Hepatic stellate cell (primary cell): ENCODE measurements at places on chromosomes 1 and 21.

DNA sequence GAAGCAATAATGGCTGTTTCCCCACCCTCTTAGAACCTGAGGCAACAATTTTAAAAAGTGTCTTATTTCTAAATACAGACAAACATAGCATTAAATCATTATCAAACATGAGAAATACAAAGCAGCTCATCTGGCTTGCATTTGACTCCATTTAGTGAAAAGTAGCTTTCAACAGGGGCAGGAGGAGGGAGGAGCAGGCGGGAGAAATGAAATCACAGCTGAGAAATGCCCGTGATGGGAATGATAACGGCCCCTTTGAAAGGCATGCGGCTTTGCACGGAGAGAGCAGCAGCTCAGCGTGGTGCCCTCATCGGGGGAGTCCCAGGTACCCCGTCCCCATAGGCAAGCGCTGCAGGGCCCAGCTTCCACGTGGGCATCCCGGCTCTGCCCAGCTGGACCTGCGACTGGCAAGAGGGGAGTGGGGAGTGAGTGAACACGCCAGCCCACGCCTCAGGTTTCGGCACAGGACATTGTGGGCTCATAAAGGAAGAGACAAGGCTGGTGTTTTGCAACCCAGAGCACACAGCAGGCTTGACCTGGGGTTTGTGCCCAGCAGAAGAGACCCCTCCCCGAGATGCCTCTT is 134.6 kb downstream of the NPHP4 start:
- DNase-seq: no peak

DNA sequence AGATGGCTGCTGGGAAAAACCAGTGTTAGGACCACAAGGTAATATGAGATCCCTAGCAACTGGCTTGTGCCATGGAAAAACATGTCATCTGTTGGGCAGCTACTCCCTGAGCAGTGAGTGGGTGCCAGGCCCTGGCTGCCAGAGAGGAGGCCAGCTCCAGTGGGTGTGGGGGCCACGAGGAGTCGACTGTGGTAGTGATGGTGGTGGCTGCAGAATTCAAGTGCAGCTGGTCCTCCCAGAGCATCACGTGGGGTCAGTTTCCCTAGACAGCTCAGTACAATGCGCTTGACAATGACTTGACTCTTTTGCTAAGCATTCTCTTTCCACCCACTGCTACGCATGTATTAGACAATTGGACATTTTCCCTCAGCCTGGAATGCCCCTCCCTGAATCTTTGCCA is 14.5 kb upstream of the CDC42 start:
- DNase-seq: no peak

GRCh38 chr1:64675718-64676345 is 69.0 kb upstream of the RAVER2 start:
- peak; percentile 22 for DNase-seq

DNA sequence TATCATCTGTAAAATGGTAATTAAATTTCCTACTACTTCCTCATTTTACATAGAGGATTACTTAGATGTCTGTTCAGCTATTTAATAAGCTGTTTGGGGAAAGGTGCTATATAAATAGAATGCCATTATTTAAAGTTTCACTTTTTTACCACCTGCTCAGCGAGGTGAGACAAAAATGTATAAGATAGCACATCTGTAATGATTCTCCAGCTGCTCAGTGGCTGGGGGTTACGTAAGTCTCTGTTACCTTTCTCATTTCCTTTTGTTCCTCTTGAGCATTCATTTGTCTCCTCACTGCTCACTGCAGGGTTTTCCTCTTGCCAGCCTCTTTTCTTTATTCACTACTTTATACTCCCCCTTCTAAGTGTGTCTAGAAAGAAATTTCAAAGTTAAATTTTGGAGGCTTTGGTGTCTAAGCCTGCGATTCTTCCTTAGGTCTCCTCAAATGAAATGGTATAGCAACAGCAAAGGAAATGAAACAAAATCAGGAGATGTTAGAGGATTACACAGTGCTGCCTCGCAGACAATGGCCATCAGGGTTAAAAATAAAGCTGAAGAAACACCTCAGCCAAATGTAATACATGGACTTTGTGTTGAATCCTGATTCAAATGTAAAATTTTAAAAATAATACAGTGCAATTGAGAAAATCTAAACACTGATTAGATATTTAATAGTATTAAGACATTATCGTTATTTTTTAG is 6.8 kb downstream of the RGS8 start:
- DNase-seq: no peak

- DNase-seq: no peak
Measured at GRCh38 chr1:22969304-22969709, 3.4 kb downstream of the LACTBL1 start.

GRCh38 chr21:42332557-42333317 is 17.5 kb upstream of the TFF3 start:
- no peak for DNase-seq

GRCh38 chr1:165954940-165955339 is 127.5 kb downstream of the UCK2 start:
- peak; percentile 49 for DNase-seq

GRCh38 chr1:38727684-38728584 is 131.6 kb downstream of the RRAGC start:
- DNase-seq: peak; percentile 77

DNA sequence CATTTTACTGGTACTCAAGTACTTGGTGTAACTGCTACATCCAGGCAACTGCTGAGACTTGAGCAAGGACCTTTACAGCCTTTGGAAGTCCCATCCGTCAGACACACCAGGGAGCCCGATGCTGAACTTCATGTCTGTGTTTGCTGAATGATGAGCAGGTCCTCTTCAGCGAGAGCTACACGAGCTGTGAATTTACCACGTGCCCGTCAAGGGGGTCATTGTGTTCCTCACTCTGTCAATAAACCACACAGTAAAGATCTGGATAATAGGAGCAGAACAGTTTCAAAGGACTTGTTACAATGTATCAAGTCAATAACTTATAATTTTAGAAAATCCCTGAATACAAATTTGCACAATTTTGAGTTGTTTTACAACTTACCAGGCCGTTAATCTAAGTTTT is 427.2 kb downstream of the KIF26B start:
- DNase-seq: no peak

- no peak for DNase-seq
Measured at GRCh38 chr1:228342627-228343190, 63.9 kb downstream of the TRIM11 start.

GRCh38 chr1:8818325-8818775 is 910 bp upstream of the RERE start:
- DNase-seq: no peak

- no peak for DNase-seq
Measured at GRCh38 chr1:74363220-74363619, 128.0 kb downstream of the TNNI3K start.

GRCh38 chr1:42938645-42939615 is 19.7 kb downstream of the SLC2A1 start:
- no peak for DNase-seq

GRCh38 chr1:99603699-99604560 is 42.0 kb upstream of the PALMD start:
- no peak for DNase-seq

- DNase-seq: no peak
Measured at GRCh38 chr1:180194048-180194425, 36.0 kb upstream of the LHX4 start.

DNA sequence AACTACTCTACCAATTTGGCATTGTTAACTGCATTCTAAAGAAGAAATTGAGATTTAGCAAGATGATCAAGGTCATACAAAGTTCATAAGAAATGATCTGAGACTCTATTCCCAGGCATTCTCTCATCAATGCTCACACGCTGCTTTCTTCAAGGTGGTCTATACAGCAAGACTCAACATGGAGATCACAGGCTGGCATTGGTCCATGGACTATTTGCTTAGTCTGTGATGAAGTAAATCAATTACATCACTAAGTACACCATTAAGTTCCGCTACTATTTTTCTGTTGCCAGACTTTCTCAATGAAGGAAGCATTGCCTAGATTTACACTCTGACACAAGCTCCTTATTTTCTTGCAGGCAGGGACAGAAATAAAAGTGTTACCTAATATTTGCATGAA is 51.9 kb upstream of the CYP2J2 start:
- DNase-seq: no peak

GRCh38 chr1:37265786-37266667 is 208.4 kb upstream of the ZC3H12A start:
- DNase-seq: no peak
